AG08396 (cell line): ENCODE measurements at places on chromosomes 11 and 22.

DNA sequence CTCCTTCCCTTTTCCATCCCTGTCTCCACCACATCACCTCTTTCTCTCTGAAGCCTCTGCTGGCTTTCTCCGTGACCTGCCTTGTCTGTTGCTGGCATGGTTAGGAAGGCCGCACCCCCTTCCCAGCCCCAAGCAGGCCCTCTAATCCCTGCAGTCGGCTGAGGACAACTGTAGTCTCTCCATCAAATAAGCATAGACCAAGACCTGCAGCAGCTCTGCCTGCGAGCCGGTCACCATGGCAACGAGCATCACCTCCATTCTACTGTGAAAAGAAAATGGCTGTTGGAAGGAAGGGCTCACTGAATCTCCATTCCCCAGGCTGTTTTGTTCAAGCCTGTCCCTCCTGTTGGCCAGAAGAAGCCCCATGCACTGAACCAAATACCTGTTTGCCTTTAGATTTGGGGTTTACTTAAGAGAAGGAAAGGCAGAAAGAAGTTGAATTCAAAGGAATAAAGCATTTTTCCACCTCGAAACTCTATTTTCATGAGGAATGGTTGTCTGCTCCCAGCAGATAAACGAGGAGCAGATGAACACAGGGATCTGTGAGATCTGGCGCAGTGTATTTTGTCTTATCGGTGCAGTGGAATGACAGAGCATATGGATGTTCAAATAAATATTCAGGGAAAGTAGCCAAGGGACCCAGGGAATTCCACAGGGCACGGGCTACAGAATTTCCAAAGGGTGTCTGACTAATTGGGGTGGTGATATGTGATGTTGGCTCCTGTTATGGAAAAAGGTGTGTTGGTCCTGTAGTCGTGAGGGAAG is 113.1 kb upstream of the TTC12 start:
- no peak for DNase-seq

DNA sequence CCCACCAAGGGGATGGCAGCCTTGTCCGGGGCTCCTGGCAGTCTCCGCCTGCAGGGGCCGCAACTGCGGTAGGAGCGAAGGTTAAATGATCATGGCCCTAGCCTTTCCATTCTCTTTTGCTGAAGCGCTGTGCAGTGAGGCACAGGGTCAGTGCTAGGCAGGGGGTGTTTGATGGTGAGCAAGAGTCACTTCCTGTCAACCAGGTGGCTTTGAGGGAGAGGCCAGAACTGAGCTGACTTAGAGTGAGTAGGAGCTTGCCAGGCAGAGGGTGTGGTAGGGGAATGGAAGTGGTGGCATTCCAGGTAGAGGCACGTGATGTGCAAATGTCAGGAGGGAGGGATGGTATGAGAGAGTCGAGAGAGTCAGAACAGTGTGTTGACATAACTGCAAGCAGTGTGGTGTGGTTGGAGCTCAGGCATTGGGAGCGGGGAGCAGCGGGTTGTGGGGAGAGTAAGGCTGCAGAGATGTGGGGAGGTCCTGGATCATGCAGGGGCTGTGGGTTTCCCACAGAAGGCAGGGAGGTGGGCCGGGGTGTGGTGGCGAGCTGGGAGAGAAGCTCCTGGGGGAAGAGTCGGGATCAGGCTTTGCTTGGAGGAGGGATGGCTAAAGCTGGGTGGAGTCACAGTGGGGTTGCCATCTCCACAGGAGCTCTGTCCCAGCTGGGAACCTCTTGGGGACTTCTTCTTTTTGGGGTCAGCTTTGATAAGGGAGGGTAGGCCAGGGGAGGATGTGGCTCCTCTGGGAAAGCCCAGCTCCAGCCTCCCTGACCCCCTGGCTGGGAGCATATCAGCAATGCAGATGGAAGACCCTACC is 33.3 kb downstream of the AMPD3 start:
- no peak for DNase-seq

GRCh38 chr11:58658623-58659022 is 36.2 kb downstream of the CNTF start:
- no peak for DNase-seq

DNA sequence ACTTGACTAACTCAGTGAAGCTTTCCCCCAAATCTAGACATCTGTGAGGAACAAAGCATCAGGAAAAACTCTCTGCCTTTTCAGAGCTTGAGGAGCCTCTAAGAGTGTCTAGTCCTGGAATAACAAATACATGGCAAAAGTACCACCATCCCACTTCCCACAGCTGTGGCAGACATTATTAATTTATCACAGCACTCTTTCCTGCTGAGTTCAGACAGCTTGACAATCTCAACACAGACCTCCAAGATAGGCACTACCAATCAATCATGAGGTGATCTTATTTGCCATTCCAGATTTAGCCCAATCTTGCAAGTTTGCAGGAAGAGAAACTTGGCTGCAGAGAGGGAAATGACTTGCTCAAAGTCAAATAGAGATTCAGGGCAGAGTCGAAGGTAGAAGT is 202.8 kb downstream of the MN1 start:
- no peak for DNase-seq

GRCh38 chr11:122229481-122230384 is 113.7 kb upstream of the BLID start:
- DNase-seq: no peak
